ENCODE measurements at places on chromosomes 7 and 10. TPM values are rescaled to one million over a fixed set of nuclear protein-coding genes. Genes with fewer than 3 reads are reported as not detected.

The PCDH15 gene
- 1.9 TPM for polyA plus RNA-seq

The ZNF783 gene
- polyA plus RNA-seq, result 21.9 TPM

GRCh38 chr7:145511004-145511403 is 605.6 kb upstream of the CNTNAP2 start:
- no peak for DNase-seq

DNA sequence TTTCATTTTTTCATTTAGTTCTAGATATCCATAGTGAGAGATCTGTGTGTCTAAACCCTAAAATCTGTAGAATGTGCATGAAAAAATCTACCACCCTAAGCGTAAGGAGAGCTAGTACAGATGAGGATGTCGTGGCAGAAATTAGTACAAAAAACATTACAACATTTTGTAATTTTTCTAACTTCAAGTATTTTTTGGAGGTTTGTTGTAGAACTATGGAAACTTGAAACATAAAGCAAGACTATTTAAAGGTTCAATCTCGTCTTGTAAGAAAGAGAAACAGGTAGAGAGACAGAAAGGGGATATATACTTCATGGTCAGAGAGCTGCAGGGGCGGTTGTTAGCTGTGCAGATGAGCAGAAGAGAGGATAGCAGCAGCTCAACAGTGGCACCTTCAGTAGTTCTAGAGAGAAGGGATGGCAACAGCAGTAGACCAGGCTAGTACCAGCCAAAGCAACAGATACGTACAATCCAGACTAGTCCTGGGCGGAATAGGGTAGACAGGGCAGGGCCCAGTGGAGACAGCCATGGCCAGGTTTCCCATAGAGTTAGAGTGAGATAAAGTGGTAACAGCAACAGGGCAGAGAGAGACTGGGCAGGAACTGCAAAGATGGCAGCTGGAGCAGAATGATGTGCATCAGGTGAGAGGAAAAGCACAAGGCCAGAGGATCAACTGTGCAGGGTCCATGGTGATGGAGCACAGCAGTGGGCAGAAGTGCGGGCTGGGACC is 145.2 kb downstream of the FRMD4A start:
- no peak for DNase-seq

Measured in left lung (tissue), 14 donors.